ENCODE measurements at places on chromosomes 2 and 18.

DNA sequence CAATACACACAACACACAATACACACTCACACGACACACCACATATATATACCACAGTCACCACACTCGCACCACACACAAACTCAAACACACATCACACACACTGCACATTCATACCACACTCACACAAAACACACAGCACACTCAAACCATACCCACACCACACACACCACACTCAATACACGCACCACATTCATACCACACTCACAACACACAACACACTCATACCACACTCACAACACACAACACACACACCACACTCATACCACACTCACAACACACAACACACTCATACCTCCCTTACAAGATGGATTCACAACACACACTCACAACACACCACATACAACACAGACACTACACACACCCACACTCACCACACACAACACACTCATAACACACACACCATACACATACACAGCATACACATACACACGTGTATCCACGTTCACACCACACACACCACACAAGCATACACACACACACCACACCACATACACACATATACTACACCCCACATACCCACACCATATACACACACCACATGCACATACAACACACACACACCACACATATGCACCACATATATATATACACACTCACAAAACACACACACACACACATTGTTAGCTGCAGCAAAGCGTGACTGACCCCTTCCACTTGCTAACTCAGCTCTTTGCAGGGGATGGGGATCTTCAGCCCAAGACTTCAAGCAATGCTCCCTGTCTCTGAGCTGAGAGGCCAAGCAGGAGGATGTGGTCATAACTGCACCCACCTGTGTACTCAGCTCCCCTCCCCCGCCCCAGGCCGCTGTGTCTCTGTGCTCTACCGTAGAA, 59.0 kb downstream of the SDC1 start:
- DNase-seq: no peak

GRCh38 chr2:211413746-211414145, 857.3 kb downstream of the CPS1 start:
- no peak for DNase-seq

GRCh38 chr2:64212346-64212745, 68.1 kb upstream of the PELI1 start:
- no peak for DNase-seq

DNA sequence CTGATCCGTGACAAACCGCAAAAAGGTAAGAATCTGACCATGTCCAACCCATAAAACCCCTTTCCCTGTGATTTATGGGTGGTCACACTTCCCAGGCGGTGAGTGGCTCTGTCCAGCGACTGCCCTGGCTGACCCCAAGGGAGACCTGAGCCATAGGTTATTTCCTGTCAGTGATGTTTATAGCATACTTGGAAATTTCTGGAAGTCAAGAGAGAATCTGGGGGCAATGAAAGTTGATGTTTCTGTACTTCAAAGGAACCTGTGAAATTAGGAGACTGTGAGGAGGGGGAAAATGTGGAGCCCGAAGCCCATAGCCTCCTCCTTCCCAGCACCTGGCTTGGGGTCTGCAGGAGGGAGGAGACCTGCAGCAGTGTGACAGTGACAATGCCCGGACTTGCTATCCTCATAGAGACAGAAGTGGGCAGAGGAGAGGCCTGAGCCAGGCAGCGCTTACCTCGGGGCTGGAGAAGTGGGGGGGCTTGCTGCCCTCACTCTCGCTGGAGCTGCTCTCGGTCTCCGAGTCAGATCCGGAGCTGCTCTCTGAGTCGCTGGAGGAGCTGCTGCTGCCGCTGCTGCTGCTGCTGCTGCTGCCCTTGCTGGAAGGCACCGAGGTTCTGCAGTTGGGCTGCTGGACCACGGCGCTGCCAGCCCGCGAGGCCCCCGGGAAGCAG, 111.3 kb upstream of the REV1 start:
- DNase-seq: no peak

- DNase-seq: peak; percentile 84
Observed at GRCh38 chr2:171574149-171574795, 52.0 kb downstream of the CYBRD1 start.

DNA sequence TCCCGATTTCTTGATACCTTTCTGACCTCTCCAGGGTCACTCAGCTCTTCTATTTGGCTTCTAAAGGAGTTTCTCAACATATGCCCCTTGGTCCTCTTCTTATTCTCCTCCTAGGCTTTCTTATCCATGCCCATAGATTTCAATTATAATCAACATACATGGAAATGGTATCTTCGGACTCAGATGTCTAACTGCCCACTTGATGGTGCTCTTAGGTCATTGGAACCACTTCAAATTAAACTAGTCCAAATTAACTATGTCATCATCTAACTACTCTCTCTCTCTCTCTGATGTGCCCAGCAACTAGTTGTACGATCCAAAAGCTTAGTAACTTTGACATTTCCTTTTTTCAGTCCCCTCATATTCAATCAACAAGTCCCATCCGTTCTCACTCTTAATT, 43.2 kb upstream of the GPR75 start:
- no peak for DNase-seq

- DNase-seq: no peak
Observed at GRCh38 chr2:82657106-82657505, 1802.0 kb downstream of the SUCLG1 start.

GRCh38 chr2:17972991-17973390, 94.5 kb downstream of the KCNS3 start:
- DNase-seq: no peak

DNA sequence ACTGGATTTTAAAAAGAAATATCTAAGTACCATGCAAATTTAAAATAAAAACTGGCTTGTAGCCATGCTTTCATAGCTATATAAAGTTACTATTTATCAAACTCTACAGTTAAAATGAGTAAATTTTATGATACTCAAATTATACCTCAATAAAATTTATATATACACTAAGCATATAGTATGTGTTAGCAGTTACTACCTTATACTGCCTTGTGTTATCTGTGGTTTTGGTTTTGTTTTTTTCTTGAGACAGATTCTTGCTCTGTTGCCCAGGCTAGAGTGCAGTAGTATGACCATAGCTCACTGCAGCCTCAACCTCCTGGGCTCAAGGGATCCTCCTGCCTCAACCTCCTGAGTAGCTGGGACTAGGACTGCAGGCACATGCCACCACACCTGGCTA, 342.1 kb downstream of the KIAA1328 start:
- DNase-seq: no peak

- DNase-seq: no peak
Observed at GRCh38 chr18:3875376-3875775, 425.4 kb downstream of the TGIF1 start.
